ENCODE measurements at places on chromosomes 7 and 10.

DNA sequence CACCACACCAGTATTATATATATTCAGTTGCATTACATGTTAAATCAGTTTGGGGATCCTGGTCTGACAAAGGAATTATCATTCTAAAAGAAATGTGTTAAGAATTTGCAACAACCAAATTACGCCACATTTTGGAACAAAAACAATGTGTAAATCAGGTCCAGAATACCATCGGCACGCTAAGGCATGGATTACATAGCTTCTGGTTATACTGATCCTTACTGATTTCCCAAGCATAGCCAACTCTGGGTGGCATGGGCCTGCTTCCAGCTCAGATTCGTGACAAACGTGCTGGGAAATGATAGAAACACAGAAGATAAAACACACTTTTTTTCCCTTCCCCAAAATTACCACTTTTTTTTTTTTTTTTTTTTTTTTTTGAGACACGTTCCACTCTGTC, 660.0 kb downstream of the SORCS1 start:
- DNase-seq, result no peak

DNA sequence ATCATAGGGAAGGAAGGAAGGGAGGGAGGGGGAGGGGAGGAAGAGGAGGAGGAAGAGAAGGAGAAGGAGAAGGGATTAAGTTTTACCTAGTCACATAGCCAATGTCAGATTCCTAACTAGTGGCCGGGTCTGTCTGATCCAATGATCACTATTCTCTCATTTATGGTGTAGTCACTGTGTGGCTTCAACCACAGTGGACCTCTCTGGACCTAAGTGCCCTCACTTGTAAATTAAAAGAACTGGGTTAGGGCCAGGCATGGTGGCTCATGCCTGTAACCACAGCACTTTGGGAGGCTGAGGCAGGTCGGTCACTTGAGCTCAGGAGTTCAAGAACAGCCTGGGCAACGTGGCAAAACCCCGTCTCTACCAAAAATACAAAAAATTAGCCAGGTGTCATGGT, 6.6 kb upstream of the SERPINE1 start:
- DNase-seq, result peak; percentile 18

DNA sequence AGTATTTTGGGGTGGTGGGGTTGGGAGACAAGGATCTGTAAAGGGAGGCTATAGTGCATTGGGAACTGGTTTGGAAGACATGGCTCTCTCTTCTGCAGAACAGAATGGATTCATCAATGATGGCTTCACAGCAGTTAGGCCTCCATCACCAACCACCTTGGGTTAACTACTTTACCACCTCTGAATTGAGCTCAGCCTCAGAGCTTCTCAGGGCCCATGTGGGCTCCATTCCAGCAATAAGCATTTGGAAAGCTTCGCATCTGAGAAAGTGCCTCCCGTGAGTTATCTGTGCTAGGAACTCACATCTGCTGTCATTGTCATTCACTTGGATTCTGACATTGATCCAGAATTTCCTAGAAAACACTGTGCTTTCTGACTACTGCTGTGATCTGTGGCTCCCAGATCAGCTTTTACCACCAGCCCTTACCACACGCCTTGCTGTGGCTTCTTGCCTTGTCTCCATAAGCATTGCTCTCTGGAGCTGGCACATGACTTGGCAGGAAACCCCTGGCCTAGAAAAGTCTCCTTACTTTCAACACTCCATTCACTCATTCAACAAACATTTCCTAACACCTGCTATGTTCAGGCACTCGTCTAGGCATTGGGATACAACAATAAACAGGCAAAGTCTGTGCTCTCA, 70.7 kb upstream of the ADO start:
- no peak for DNase-seq

- DNase-seq, result no peak
Measured at GRCh38 chr7:139720186-139720585, 57.6 kb downstream of the HIPK2 start.

DNA sequence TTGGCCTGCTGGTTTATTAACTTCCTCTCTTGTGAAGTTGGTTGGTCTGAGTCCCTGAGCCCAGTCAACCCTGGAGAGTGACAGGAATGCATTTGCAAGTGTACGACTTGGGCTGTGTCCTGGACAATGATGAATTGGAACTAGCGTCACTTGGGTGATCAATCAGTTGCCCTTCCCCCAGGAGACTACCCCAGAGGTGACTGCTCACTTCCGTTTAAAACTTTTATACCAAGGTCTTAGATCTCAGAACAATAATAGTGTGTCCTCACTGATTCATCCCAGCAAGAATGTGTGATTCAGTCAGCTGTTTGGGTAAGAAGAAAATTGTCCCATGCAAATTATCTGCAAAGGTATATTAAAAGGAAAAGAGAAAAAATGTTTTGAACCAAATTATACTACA, 102.9 kb upstream of the ARMC3 start:
- peak; percentile 82 for DNase-seq

DNA sequence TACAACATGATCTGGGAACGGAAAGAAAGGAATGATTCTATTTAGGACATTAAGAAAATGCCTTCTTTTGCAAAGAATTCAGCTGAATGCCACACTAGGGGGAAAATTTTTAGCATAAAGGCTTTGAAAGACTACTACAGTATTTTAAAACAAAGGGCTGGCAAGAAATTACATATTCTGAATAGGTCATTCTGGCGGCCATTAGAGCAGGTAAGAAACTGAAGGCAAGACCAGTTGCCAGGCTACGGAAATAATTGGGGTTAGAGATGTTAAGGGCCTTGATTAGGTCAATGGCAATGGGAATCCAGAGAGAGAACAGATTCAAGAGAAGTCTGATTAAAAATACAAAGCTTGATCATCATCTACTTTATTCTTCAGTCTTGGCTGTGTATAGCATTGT, 3.8 kb upstream of the HECTD2 start:
- DNase-seq, result no peak

DNA sequence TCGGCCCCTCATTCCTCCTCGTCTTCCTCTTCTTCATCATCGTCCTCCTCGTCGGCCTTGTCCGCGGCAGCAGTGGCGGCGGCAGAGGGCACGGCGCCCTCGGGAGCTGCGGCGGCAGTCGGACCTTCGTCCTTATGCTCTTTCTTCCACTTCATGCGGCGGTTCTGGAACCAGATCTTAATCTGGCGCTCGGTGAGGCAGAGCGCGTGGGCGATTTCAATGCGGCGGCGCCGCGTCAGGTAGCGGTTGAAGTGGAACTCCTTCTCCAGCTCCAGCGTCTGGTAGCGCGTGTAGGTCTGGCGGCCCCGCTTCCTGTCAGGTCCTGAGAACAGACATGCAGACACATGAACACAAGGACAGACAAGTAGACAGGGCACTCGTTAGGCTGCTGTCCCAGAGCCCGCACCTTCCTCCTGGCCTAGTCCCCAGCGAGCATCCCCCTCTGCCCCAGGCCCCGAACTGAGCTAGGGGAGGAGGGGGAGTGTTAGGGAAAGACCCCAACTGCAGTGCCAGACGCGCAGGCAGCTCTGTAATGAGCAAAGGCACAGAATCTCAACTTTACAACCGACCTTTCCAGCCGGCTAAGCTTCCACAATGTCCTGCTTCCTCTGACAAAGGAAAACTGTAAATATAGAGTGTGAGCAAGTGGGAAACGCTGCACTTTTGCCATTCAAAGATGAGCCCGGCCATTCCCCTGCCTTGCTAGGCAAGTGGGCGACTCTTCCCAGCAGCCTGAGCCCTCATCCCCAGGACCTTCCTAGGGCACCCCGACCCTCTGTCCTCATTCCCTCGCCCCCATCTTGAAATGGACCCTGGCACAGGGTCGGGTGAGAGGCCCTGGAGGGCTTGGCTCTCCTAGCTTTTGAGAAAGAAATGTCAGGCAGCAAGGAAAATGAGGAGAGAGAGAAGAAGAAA, 1.3 kb downstream of the HOXA7 start:
- no peak for DNase-seq

GRCh38 chr10:123150271-123150985, 2.5 kb downstream of the HMX2 start:
- DNase-seq, result no peak

DNA sequence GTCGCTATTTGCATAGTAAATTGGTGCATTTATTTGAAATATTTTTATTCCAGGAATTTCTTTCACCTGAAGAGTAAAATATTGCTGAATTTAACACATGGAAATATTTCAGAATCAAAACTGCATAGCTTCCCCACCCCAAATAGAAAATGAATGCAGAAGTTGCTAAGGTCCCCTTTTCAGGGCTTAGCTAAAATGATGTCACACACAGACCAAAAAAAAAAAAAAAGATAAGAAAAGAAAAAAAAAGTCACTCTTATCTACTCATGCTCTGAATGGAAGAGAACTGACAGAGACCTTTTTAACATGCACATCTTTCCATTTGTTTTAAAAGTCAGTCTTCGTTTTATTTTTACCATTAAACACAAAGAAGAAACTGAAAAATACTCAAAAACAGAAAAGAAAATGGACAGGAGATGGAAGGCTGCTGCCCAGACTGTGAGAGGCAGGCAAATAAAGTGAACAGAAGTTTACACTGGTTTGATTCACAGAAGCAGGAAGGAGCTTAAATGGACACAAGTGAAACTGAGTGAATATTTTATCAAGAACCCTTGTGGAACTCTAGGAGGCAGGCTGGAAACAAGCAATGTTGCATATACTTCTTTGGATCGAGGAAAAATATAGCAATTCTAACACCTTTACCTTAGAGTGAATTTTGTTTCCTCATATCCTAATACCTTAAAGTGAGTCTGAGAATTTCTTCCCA, 32.0 kb downstream of the PSMC2 start:
- no peak for DNase-seq

DNA sequence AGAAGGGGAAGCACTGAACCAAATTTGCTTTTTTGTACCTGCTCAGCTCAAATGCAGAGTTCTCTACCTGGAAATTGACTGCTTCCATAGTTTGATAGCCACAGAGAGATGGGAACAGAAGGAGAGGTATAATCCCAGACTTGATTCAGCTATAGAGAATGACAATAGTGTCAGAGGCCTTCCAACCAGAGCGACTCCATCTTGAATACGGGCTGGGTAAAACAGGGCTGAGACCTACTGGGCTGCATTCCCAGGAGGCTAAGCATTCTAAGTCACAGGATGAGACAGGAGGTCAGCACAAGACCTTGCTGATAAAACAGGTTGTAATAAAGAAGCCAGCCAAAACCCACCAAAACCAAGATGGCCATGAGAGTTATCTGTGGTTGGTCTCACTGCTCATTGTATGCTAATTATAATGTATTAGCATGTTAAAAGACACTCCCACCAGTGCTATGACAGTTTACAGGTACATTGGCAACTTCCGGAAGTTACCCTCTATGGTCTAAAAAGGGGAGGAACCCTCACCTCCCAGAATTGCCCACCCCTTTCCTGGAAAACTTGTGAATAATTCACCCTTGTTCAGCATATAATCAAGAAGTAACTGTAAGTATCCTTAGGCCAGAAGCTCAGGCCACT, 42.7 kb upstream of the ATRNL1 start:
- DNase-seq, result no peak

DNA sequence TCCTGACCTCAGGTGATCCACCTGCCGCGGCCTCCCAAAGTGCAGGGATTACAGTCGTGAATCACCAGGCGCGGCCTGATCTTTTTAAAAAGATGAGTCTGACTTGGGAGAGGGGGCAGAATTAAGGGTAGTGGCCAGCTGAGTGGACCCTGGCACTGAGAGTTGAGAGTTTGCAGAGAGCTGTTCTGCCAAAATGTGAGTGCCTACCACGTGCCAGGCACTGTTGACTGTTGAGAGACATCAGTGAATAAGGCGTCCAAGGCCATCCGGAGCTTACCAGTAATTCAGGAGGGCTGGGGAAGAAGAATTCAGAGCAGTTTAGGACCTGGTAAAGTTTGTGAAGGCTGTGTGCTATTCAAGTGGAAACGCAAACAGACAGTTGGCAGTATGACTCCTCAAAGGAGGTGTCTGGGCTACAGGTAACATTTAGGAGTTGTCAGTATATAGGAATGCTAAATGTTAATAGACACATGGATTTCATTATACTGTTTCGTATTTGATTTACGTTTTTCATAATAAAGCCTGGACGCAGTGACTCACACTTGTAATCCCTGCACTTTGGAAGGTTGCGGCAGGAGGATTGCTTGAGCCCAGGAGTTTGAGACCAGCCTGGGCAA, 1.5 kb downstream of the NIPSNAP2 start:
- peak; percentile 58 for DNase-seq

- DNase-seq, result no peak
Measured at GRCh38 chr7:18087687-18088078, 60.0 kb upstream of the PRPS1L1 start.

- no peak for DNase-seq
Measured at GRCh38 chr10:129278686-129279085, 188.4 kb upstream of the MGMT start.

DNA sequence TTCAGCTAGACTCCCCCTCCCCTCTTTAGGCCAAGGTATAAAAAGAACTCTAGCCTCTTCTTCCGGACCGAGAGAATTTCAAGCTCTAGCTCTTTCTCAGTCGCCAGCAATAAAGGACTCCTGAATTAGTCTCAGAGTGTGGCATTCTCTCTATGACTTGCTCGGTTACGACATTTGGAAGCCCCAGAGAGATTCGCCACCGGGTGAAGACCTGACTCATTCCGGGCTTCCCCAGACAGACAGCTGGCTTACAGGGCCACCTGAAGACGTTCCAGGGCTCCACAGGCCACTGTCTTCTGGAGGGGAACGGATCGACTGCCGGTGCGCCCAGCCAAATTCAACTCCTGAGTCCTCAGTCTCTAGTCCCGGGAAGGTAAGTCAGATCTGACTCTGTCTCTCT, at the start of gene AKR1B15:
Gene AKR1B15, plus strand, starts transcription at position 234 of the 400 bp plus-strand sequence. CDS start 15,510 bp downstream, outside the sequence.
- peak; percentile 52 for DNase-seq

GRCh38 chr7:159078193-159078910, 66.3 kb downstream of the VIPR2 start:
- DNase-seq, result no peak

GRCh38 chr10:3319811-3320226, 147.2 kb upstream of the PITRM1 start:
- DNase-seq, result no peak

GRCh38 chr10:114513381-114513792, 109.1 kb upstream of the AFAP1L2 start:
- DNase-seq, result no peak

- DNase-seq, result peak; percentile 63
Measured at GRCh38 chr7:106369352-106369751, 84.6 kb upstream of the NAMPT start.

GRCh38 chr7:101589976-101590662, 39.0 kb downstream of the MYL10 start:
- DNase-seq, result no peak

GRCh38 chr7:113731571-113731970, 187.2 kb downstream of the PPP1R3A start:
- peak; percentile 1 for DNase-seq

- DNase-seq, result no peak
Measured at GRCh38 chr10:7550013-7550412, 116.8 kb downstream of the ITIH5 start.

- DNase-seq, result peak; percentile 30
Measured at GRCh38 chr7:27148756-27149641, 1.4 kb upstream of the HOXA6 start.

DNA sequence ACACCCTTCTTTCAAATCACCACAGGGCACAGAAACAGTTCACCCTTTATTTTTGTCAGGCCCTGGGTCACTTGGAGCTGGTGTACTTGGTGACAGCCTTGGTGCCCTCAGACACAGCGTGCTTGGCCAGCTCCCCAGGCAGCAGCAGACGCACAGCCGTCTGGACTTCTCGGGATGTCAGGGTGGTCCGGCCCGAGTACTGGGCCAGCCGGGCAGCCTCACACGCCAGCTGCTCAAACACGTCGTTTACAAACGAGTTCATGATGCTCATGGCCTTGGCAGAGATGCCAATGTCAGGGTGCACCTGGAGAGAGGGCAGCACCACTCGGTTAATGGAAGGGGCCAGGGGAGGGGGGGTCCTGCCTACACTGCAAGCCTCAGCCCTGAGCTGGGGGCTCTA, 2.5 kb downstream of the H2BK1 start:
- DNase-seq, result no peak

GRCh38 chr10:103766751-103767505, 88.4 kb downstream of the SH3PXD2A start:
- DNase-seq, result no peak

- no peak for DNase-seq
Measured at GRCh38 chr10:71804077-71804476, 30.8 kb upstream of the VSIR start.

All from EL (cell line).